AG09309 (cell line): ENCODE measurements at places on chromosomes 5 and 9.

DNA sequence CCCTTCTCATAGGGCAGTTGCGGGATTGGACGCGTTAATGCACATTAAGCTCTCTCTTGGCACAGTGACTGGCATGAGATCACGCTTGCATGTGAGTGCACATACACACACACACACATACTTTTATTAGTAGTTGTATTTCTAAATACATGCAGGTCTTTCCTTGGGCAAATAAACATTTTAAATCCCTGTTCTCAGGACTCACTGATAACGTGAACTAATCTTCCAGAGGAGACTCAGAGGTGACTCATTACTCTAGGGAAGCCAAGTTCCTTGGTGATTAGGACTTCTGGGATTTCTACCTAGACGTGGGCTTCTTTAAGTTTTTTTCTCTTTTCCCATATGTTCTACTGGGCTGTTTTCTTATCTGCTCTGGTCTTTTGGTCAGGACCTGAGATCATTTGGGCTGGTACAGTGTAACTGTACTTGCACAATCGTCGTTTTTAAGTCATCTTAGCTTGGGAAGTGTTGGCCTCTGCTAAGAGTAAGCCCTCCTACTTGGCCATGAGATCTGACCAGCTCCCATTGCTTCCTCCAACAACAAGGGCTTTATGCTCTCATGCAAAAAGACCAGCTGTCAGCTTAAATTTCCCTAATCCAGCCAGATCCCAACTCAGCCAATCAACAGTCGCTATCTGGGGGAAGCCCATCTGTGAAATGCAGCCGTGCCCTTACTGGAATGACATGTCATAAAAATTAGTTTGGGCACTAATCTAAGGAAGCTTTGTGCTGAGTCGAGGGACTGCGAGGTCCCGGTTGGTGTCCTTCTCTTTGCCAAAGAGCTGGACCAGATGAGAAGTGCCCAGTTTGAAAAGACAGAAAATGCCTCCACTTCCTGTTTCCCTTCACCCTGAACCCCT lies 176.4 kb upstream of the ANKRD55 start:
- peak; percentile 54 for DNase-seq

- peak; percentile 76 for DNase-seq
Observed at GRCh38 chr5:32170303-32171151, 3.6 kb downstream of the GOLPH3 start.

DNA sequence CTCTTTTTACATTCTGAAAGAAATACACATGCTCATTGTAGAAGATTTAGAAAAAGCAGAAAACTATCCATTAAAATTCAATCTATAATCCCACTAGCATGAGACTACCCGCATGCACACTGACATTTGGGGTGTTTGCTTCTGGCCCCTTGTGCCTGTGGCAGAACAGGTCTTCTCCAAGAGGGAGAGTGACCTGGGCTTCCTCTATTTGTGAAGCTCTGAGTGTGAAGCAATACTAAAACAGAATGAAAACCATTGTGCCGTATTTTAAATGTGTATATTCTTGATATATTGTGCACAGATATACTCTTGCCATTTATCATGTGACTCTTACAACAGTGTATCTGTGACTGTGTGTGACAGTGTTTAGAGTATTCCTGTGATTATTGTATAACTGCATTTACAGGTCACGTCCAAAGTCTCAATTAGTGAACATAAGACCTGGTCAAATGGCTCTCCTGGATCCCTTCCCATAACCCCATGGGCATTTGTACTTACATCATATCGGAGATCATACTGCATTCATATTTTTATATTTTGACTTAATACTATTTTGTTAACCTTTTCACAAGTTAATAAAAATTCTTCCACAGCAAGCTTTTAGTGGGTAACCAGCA lies 14.7 kb upstream of the CPEB4 start:
- no peak for DNase-seq

DNA sequence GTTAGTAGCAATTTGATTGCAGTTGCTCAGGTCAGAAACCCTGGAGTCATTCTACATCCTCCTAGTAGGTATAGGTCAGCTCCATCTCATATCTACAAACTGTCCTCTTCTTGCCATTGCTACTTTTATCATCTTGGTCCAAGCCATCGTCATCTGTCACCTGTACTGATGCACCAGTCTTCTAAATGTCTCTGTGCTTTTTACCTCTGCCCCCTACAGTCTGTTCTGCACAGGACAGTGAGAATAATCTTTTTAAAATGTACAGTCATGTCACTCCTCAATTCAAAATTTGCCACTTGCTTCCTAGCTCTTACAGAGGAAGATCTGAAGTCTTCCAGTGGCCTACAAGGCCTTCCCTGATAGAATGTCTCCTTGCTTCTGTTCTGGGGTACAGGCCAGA lies 6.8 kb downstream of the NNT start:
- no peak for DNase-seq

DNA sequence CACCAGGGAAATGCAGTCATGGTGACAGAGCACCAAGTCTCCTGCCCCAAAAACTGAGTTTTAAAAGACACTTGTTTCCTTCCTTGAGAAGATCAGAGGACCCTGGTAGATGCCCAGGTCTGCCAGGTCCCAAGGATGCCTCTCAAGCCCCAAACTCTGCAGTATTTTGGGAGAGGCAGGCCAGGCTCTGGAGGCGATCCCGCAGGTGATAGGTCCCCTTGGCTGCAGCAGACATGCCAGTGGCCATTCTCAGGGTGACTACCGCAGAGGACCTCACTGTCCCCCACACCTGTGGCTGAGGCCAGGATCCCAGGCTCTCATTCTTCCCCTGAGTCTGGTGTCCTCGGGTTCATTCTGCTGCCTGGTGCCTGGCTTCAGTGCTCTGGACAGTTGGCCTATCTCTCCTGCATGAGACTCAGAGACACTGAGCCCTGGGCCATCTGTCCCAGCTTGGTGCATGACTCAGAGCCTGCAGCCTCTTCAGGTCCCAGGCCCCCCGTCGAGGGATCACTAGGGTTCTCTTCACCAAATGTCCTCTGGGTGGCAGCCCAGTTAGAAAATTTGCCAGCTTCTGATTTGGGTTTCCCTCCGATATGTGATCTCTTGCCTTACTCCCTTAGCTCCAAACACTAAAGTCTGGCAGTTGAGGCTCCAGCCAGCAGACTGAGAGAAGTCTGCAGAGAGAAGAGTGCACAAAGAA lies 59.7 kb upstream of the GARNL3 start:
- DNase-seq: no peak
